Stimulated activated CD4-positive, alpha-beta T cell treated with anti-CD3 and anti-CD28 coated beads, Interleukin-12 subunit alpha, Interleukin-12 subunit beta, amount 100 ng/mL, for 24 hours (primary cell): ENCODE measurements at places on chromosomes 7 and 10.

DNA sequence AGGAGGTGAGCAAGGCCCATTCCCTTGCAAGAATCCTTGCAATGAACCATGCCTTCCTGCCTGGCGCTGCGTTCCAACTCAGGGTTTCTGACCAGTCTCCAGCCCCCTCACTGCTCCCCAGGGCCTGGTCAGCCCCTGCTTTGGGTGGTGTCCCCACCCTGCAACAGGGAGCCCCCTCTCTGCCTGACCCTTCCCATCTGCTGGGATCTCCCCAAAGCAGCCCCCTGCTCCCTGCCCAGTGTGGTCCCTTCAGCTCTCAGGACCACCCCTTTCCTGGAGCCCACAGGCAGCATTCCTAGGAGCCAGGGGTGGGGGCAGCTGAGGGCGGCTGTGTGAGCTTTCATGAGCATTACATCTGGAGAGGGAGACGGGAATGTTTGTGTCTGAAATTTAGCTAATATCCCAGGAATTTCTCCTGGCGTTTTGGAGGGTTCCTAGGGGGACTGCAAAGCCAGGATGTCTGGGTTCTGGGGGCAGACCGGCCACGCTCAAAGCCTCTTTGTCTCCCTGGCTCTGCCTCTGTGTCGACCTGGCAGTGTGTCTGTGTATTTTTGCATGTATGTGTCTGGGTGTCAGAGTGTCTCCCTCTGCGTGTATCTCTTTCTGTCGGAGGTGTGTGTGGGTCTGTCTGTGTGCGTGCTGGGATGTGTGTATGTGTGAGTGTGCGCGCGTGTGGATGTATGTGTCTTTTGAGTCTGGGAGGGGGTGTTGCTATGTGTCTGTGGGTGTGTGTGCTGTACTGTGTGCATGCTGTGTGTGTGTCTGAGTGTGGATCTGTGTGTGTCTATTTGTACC, 300.5 kb upstream of the ZMIZ1 start:
- DNase-seq: no peak

GRCh38 chr10:75261813-75262705, 26.3 kb upstream of the COMTD1 start:
- no peak for DNase-seq

DNA sequence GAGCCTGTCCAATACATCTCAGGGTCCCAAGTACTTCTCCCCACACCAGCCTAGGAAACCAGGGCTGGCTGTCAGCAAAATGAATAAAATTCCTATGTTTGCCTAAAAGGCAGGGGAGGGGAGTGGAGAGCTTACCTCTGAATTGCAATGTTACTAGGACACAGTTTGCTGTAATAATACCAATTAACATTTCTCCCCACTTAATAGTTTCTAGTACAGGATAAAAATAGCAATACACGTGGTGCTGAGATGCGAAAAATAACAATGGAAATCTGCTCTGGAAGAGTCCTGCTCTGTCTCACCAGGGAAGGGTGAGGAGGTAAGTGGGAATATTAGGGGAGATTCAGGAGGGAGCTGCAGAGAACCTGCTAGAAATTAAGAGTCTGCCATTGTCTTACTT, 112.3 kb downstream of the PLXNA4 start:
- no peak for DNase-seq

- DNase-seq: no peak
Measured at GRCh38 chr7:15305002-15305600, 256.7 kb downstream of the AGMO start.

- DNase-seq: no peak
Measured at GRCh38 chr10:114538181-114538906, 119.7 kb downstream of the ABLIM1 start.
